ENCODE measurements at places on chromosomes 11 and 22.

- no peak for DNase-seq
Observed at GRCh38 chr11:11842421-11843008, 743 bp downstream of the USP47 start.

DNA sequence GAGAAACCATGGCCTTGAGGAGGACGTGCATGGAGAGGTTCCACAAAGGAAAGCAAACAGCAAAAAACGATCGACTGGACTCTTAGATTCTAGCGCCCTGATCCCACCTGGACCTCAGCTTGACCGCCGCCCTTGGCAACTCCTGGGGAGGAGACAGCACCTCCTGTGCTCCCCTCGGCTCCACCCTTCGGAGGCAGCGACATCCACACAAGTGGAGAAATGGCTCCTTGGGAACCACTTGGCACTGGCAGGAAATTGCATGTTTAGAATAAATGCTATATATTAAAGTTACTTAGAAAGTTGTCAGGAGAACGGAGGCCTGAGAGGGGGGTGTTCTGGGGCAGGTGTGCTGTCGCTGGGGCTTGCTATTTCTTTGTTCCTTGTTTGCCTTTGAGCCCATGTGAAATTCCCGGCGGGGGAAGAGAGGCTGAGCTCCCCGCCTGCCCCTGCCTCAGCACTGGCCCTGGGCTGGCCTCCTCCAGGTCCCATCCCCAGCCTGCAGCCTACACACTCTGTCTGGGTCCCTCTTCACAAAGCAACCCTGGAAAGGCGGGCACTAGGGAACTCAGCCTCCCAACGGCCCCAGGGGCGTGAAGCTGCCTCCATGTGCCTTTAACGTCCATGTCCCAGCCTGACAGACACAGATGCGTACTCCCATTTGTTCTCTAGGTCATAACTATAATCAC lies 395.3 kb downstream of the BRD1 start:
- DNase-seq, result no peak

GRCh38 chr11:66509131-66509561 lies 1.3 kb upstream of the BBS1 start:
- DNase-seq, result no peak

DNA sequence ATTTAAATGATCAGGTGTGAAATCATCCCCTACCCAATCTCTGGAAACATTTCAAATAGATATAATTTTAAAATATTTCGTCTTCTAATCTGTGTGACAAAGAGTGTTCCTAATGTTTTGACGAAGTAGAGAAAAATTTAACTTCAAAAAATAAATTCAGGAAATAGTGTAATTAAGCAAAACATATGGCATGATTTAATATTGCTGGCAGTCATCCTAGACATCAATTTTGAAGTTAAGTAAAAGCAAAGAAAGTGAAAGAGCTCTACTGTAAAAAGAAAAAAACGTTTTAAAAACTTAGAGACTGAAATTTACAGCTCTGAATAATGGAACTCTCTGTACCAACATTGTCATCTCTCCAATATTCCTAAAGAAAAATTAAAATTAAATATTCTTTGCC lies 1062.3 kb downstream of the LRRC4C start:
- no peak for DNase-seq

DNA sequence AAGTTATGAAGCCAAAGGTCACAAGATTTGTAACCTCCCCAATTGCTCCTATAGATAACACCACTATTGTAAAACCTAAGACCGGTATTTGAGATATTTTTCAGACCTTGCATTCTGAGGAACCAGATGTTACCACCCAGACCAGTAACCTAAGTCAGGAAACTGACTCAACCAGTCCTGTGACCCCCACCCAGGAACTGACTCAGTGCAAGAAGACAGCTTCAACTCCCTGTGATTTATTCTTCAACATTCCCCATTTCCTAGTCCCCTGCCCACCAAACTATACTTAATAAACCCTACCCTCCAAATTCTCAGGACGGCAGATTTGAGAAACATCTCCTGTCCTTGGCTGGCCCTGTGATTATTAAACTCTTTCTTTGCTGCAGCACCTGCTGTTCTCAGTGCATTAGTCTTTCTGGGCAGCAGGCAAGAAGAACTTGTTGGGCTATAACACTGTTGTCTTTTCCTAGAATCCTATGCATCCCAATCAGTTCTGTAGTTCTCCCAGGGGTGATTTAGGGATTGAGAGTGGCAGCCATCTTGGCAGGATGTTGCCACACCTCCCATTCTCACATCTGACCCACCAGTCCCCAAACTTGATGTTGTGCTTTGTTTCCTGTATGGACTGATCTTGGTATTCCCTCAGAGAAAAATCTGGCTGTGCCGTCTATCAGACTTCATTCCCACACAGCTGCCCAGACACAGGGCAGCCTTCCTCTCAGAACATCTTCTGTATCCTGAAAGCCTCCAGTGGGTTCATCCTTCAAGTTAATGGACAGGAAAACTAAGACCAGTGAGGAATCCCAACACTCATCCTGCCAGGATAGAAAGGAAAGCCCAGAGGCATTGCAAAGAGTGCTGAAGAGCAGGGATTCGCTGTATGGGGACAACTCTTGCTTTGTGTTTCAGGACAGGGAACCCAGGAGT lies 104.0 kb downstream of the PDE2A start:
- no peak for DNase-seq

DNA sequence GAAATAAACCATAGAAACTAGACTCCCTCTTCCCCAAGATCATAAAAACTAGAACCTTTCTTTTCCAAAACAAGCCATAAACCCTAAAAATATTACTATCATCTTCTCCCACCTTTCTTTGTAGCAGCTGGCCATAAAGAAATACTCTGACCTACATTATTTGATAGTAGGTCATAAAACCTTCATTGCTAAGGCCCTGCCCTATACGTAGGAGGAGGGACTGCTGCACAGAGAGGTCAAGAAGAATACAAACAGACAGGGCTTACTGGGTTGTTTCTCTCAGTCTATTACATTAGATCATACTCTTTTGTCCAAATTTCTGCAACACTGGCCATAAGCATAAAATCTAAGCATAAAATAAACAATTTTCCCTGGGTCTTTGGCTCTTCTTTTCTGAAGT lies 101.5 kb downstream of the TYR start:
- DNase-seq, result no peak

DNA sequence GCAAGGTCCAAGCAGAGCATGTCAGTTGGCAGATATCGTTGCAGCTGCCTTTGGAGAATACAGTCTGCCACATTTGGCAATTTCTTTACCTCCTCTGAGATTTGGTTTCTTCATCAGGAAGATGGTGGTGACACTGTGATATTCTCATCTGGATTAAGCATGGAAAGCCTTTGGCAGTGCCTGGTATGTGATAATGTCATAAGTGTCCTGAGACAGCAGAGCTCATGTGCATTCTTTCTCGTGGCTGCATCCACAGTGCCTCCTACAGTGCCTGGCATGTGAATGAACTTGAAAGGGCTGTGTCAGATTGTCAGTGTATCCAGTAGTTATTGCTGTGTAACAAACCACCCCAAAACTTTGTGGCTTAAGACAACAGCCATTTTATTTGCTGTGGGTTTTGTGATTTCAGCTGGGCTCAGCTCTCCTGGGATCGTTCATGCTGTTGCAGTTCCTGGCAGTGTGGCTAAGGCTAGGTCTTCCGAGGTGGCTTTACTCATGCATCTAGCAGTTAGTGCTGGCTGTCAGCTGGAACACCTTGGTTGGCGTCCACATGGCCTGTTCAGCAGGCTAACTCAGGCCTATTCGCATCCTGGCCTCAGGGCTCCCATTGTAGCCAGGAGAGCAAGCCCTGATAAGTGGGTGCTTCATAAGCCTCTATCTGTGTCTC lies 35.7 kb upstream of the MICAL2 start:
- DNase-seq, result no peak

GRCh38 chr11:21412652-21413383 lies 743.4 kb downstream of the NELL1 start:
- DNase-seq, result no peak

DNA sequence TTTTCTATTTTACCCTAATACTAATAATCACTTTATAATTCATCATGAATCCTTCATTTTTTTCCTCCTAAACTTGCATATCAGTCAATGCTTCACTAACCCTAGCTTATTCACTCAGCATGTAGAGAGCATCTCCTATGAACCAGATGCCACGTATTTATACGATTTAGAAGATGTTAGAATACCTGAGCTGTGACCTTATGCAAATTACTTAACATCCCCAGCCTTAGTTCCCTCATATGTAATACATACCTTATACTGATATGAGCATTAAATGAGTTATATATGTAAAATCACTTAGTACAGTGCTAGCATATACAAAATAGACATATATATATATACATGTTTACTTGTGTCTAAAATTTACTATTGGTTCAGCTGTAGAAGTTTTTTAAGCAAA lies 9.0 kb downstream of the FAM76B start:
- DNase-seq, result no peak

DNA sequence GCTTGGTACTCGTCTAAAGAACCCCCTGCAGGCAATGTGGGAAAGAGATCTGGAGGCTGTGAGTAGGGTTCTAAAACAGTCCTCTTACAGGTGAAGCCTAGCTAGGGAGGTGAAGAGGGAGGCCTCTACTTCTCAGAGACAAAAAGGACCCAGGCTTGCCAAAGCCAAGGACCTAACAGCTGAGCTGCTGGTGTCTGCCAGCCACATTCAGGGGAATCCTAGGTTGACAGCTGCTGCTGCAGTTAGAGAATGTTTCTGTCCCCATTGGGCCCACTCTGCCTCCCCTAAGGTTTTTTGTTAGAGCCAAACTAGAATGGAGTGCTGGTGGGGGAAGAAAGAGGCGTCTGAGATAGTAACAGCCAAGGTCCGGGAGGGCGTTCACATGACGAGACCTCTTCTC lies 26.6 kb upstream of the TLCD5 start:
- DNase-seq, result no peak

GRCh38 chr22:28950617-28951411 lies 67.4 kb downstream of the ZNRF3 start:
- no peak for DNase-seq

DNA sequence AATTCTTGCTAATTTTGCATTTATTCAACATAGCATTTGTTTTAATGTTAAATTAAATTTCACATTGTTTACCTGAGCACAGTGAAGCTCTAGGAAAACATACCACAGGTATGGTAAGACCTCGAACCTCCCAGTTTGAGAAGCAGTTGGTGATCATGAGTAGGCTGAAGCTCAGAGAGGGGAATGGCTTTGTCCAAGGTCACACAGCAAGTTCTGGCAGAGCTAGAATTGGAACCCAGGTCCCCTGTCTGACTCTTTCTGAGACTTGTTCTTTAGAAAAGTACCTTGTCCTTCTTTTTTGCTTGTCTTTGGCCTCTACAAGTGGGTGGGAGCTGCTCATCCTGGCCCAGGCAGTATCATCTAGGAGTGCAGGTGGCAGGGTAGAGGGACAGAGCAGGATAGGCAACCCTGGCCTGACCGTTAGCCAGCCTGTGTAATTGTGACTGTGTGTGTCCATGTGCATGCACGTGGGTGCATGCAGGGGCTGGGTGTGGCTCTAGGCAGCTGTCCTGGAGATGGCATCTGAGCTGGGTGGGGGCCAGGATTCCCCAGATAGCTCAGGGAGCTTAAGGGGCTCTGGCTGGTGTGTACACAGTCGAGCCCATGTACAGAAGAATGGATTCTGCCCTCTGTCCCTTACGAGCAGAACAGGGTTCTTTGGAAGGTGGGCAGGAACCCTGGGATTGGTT lies 21.6 kb downstream of the PHLDB1 start:
- DNase-seq, result no peak

DNA sequence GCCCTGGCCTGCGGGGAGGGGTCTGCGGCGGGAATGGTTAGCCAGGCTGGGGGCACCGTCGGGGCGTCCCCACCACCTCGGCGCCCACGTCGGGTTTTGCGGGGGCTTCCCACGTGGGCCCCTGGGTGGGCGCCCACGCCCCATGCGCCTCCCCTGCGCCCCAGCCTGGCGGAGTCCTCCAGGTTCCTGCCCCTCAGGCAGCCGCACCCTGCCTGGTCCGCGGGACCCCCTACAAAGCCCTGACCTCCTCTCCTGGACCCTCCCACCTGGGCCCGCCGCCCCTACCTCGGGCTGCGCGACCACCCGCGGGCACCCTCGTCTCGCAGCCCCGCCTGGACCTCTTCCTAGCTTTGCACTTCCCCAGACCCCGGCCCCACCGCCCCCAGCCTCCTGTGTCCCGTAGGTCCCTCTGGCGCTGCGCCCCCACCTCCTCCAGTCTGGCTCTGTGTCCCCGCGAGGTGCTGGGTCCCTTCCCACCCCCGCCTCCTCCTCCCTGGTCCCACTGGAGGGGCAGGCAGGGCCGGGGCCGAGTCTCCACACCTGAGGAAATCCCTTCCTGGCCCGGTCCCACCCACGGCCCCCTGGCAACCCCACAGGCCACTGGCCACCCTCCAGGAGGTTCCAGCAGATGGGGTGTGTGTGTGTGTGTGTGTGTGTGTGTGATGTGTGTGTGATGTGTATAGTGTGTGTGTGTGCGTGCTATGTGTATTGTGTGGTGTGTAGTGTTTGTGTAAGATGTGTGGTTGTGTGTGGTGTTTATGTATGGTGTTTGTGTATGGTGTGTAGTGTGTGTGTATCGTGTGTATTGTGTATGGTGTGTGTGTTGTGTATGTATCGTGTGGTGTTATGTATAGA lies 11.8 kb downstream of the PIM3 start:
- no peak for DNase-seq

GRCh38 chr22:50418624-50419023 lies 56.2 kb downstream of the SBF1 start:
- no peak for DNase-seq

DNA sequence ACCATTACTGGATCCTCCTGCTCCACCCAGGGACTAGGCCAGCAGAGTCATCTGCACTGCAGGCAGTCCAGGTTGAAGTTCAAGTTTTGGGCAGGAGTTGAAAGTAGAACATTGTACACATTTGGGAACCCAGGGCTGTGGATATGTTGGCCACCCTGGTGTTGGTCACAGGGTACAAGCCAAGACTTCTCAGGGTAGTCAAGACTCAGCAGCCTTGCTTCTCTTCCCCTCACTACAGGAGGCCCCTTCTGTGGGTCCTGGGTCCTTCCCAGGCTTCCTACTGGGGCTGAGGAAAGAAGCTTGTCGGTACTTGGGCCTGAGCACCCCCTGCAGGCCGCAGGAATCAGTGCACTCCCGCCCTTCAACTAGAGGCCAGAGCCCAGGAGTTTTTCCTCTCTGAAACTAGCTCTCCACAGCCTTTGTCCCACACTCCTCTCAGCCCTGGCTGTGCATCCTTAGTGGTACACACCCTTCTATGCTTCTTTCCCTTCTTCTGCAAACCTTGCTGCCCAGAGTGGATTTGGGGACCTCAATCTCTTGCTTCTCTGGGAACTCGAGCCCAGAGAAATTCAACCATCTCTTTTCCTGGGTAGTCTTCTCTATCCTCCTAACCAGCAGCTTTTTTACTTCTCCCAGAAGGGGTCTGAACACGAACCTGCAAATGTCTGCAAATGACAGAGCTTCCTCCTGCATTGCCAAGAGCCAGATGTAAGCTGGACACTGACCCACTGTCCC lies 2.6 kb upstream of the HPX start:
- DNase-seq, result no peak

- DNase-seq, result no peak
Observed at GRCh38 chr11:62957147-62957546, 27.6 kb downstream of the SLC22A6 start.
